ENCODE measurements at places on chromosomes 4 and X.

GRCh38 chr4:40201898-40202297, 5.1 kb downstream of the RHOH start:
- no peak for DNase-seq

- no peak for DNase-seq
These were observed 13.3 kb upstream of the DUSP9 start for GRCh38 chrX:153633607-153634180.

- DNase-seq: no peak
These were observed 44.8 kb downstream of the PDS5A start for GRCh38 chr4:39932776-39933402.

DNA sequence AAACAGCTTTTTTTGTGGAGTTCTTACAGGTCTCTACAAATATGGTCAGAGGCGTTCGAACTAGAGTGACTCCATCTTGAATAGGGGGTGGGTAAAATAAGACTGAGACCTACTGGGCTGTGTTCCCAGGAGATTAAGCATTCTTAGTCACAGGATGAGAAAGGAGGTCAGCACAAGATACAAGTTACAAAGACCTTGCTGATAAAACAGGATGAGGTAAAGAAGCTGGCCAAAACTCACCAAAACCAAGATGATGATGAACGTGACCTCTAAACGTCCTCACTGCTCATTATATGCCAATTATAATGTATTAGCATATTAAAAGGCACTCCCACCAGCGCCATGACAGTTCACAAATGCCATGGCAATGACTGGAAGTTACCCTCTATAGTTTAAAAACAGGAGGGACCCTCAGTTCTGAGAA, 42.8 kb upstream of the SPP1 start:
- DNase-seq: no peak

DNA sequence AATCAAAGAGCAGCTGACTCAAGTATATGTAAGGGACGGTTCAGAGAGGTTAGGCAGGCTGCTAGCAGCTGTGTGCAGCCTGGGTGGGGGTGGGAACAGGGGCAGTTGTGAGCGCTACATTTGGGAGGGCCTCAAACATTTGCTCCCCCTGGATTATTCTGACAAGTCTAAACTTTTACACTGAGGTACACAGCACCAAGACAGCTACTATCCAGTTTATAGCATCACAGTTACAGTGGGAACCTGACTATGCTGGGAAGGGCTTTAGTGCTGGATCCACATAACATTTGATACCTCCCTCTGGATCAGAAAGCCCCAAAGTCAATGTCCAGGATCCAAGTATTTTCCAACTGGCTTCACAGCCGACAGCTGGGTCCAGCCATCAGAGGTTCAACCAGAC, 55.8 kb upstream of the GIMD1 start:
- DNase-seq: no peak

GRCh38 chrX:40164751-40165150, 67.0 kb upstream of the BCOR start:
- DNase-seq: no peak

DNA sequence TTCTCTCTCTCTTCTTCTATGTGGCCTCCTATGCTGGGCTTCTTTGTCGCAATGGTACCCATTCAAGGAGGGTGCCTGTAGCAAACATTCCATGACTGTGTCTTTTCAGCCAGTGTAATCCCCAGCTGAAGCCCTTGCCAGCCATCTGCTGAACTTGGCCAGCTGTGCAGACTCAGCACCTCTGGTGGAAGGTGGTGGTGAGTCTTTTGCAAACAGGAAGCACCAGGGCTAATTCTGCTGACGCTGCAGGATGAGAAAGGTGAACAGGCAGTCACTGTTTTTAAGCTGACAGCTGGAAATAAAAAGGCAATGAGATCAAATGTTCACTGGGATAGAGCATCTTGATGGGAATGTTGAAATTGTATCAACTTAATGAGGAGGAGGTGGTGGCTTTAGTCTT, 298.7 kb upstream of the CLNK start:
- no peak for DNase-seq

- DNase-seq: no peak
These were observed 22.6 kb upstream of the CD38 start for GRCh38 chr4:15755321-15756155.

- peak; percentile 12 for DNase-seq
These were observed 25.3 kb upstream of the SOD3 start for GRCh38 chr4:24770032-24770584.

DNA sequence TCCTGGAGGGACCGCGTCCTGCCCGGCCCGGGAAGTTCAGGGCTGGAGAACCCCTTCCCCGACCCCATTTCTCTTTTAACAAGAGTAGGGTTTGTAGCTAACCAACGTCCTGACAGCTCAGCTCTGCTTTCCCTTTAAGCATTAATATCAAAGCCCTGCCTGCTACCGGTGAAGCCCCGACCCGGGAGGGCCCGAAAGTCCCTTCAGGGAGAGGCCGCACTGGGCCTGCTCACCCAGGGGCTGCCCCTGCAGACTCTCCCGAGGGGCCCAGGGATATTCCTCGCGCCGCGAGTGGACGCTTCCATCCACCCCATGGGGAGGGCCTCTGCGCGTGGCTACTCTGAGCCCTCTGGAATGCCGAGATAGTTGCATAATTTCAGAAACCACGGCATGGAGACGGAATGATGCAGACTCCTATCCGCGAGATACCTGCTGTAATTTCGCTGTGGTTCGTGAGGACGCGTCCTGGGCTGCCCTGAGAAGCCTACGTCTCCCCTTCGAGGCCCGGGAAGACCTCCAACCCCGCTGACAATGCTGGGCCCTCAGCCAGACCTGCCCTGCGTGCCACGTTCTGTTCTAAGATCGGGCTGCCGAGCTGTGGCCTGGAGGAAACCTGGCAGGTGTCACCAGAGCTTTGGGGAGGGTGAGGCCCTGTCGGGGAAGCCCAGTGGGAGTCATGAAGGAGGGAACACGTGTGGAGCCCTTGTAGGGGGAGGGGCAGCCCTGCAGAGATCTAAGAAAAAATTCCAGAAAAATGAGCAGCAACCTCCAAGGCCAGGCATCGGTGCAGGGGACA, 999 bp upstream of the CTBP1 start:
- no peak for DNase-seq

GRCh38 chr4:112700679-112701078, 63.7 kb downstream of the LARP7 start:
- DNase-seq: no peak

DNA sequence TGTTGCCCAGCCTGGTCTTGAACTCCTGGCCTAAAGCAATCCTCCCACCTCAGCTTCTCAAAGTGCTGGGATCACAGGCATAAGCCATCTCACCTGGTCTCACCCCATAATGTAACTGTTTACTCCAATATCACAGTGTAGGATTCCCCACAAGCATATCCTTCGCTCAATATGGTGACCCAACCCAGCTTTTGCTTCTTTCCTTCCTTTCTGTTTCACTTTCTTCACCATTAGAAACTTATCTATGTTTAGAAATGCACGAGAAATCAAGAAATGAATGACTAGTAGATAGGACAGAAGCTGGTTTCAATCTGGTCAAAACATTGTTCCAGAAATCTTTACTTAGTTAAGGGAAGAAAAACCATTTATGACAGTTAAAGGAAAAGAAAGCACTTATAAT, 18.9 kb downstream of the TSPAN5 start:
- no peak for DNase-seq

GRCh38 chr4:185648631-185649030, 113.3 kb upstream of the PDLIM3 start:
- no peak for DNase-seq

DNA sequence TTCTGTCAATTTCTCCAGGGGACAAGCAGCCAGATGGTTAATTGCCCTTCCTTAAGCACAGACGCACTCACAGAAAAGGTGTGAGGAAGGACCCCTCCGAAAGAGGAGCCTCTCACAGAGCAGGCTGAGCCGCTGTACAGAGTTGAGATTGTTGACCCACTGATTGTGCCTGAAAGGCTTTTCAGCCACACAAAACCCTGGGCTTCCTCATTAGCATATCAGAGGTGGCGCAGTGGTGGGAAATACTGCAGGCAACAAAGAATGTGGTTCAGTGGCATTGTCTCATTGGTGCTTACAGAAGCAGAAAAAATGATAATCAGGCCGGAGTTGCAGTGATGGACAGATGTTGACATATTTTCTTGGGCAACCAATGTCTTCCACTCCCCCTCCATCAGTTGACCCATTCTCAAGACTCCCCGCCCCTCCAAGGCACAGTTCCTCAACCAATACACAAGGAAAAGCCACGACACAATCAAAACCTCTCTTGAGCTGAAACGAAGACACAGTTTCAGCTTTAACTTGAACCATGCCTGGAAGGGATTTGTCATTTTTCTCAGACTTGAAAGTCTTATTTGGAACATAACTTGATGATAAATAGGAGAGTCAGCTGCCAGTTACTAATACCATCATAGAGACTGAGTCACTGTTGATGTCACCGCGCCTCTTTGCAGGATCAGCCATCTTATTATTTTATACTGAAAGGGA, 53.1 kb downstream of the ATXN3L start:
- DNase-seq: no peak

DNA sequence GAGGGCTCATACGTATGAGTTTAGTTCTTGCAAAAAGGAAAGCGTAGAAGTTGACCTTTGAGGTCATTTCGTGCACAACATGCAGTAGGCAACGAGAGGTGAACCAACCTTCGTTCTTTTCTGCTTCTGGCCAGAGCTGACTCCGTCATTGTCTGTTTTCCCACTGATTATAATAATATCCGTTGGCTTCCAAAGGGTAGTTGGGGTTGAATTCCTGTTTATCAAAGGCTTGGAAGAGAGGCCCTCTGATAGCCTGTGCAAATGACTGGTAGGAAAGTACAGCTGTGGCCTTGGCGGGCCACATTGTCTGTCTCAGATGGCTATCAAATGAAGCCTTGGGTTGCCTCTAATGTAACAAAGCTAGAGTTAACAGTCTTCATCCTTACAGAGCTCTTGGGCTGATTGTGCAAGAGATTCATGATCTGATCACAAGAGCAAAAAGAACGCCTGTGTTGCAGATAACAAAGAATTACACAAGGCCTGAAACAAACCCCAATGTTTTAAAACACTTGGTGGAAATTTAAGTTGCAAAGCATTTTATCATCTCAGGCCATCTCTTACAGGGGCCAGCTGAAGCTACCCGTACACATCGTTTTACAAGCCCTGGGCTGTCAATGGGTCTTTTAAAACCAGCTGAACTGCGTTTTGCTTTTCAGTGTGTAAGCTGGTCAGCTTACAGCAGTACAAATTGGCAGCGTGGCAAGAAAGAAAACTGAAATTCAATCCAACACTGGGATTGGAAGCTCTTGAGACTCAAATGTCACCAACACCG, 46.1 kb upstream of the FAM9C start:
- no peak for DNase-seq

GRCh38 chr4:76035799-76036380, at the start of gene CXCL11:
Gene CXCL11 (minus strand): TSS chr4:76036070. CDS start chr4:76035987, 83 bp downstream.
- no peak for DNase-seq

- no peak for DNase-seq
These were observed 120.9 kb upstream of the GRID2 start for GRCh38 chr4:92182736-92183407.

- DNase-seq: no peak
These were observed 39.6 kb downstream of the FAM47C start for GRCh38 chrX:37047776-37048175.

DNA sequence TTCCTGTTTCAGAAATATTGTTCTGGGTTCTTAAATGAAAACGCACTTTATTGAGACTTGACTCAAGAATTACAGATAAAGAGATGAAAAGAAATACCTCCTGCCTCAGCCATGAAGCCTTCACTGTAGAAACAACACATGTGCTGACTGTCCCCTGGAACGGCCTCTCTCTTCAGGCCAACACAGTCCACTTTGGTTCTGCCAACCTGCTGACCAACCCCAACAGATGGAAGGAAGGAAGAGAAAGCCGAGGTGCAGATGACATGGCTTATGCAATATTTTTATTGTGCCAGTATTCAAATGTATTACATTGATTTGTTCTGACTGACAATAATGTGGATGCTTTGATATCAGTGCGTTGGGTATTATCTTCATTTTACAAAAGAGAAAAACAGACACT, 171.0 kb downstream of the CPEB2 start:
- no peak for DNase-seq

DNA sequence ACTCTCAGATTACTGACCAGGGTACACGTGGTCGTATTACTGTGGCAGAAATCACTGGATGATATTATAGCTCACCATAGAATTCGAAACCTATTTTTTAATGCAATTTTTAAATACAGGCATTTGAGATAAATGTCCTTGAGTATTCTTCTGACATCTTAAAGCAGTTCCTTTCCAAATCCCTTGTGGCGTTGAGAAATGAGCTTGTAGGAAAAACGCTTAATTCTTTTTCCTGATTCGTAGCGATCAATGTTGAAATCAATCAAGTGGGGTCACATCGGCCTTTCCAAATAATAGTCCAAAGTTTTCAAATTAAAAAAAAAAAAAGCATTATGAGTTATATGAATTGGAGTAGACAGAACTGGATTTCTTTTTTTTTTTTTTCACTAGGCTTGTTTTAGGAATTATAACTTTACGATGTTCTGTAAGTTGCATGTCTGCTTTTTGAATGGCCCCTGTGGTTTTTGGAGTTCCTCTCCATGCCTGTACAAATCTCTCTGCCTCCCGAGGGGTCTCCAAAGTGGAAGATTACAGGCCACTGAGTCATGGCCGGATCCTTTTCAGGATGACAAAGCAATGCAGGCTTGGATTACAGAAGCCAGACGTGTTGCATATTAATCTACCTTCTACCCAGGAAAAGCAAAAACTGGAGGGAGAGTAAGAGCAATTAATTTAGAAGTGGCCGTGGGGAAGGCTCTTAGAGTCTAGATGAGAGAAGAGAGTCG, 226.1 kb downstream of the SHOX start:
- DNase-seq: no peak

DNA sequence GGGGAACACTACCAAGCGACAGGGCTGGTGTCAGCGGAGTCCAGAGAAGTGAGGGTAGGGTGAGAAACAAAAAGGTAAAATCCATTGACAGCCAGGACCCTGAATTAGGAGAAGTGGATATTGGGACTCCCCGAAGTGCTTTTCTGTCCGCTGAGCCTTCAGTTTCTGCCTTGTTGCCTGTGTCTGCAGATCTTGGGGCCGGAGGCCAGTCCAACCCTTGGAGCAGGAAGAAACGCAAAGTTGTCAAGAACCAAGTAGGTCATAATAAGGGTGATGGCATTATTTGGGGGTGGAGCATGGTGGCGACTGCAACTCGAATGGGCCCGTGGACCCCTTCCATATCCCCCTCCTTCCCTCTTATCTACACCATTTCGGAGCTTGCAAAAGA, 1.0 kb downstream of the ARMCX1 start:
- DNase-seq: no peak

GRCh38 chr4:125041372-125041930, 273.3 kb upstream of the FAT4 start:
- no peak for DNase-seq

GRCh38 chrX:79036157-79036880, 91.1 kb downstream of the P2RY10 start:
- no peak for DNase-seq

- DNase-seq: no peak
These were observed 429.1 kb downstream of the SPRY1 start for GRCh38 chr4:123825596-123826291.

GRCh38 chrX:8191022-8191421, 20.0 kb upstream of the VCX2 start:
- no peak for DNase-seq

DNA sequence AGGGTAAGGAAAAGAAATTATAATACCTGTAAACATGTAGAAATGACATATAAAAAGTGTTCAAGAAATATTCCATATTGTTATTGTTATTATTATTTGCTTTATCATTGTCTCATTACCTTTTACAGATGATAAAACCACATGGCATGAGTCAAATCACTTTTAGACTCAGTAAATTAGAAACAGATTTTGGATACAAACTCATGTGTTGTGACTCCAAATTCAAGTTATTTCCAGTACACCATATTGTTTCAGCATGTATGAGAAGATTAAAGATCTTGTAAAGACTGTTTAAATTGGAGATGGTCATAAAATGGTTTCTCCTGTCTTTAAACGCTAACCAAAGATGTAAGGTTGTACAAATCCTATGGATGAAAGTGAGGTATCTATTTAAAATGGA, 18.1 kb downstream of the PPP1R2C start:
- DNase-seq: no peak
